Astrocyte (in vitro differentiated cells and primary cell): ENCODE measurements at places on chromosomes 12 and 14. TPM values are rescaled to one million over a fixed set of nuclear protein-coding genes. Genes with fewer than 3 reads are reported as not detected.
A peak's percentile ranks its signal among the peaks of the same experiment; 100 is the strongest.

Gene TMEM229B
- 1.3 and 1.8 TPM in 2 replicates for total RNA-seq

Gene RAB5B
- 110 and 127 TPM in 2 replicates for total RNA-seq

DNA sequence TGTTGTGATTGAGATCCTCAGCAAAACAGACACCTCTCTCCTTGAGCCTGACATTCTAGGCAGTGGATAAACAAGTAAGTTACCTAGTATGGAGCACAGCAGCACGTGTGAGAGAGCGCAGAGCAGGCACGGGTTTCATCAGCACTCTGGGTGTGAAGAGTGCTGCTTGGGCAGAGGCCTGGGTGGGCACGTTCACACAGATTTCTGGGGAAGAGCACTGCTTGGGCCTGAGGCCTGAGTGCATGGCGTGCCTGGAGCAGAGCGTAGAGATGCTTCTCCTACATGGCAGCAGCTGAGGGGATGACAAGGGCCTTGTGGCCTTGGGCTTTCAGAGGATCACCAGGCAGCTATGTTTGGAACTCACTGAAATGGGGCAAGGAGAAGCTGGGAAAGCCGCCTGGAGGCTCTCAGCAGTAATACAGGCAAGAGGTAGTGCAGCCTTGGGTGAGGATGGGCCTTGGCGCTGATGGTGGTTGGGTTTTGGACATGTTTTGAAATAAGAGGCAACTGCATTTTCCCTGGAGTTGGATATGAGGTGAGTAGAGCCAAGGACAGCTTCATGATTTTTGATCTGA, 17.6 kb downstream of the CKB start:
- no peak for DNase-seq

Gene DHH
- 0.05 and 0.16 TPM in 2 replicates for total RNA-seq

DNA sequence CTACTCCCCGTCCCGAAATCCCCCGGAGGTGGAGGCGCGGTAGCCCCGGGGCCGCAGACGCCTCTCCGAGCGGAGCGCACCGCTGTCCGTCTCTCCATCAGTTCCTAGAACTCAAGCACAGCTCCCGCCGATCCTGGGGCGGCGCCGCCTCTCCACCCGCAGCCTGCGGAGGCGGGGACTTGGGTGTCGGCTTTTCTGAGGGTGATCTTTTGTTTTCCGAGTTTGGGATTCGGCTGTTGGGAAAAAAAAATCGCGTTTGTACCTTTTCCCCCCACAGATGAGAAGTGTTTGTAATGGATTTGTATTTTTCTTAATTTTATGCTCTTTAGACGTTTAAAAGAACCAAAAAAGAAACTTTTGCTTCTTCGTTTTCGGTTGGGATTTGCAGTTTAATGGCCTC, 26.6 kb downstream of the LRCOL1 start:
- DNase-seq: no peak

GRCh38 chr12:98456041-98456440, 59.3 kb upstream of the TMPO start:
- no peak for DNase-seq

Gene LRCOL1
- not detected in 2 replicates for total RNA-seq

GRCh38 chr12:42933461-42934081, 344.0 kb upstream of the PRICKLE1 start:
- DNase-seq: peak; percentile 34

Gene SERPINA9
- total RNA-seq: 0.22 TPM in 1 of 2 replicates, not detected in the other

GRCh38 chr12:21434699-21435098, 2.8 kb upstream of the PYROXD1 start:
- DNase-seq: no peak

- DNase-seq: peak; percentile 76
Observed at GRCh38 chr12:75315518-75315917, 14.6 kb downstream of the CAPS2 start.

DNA sequence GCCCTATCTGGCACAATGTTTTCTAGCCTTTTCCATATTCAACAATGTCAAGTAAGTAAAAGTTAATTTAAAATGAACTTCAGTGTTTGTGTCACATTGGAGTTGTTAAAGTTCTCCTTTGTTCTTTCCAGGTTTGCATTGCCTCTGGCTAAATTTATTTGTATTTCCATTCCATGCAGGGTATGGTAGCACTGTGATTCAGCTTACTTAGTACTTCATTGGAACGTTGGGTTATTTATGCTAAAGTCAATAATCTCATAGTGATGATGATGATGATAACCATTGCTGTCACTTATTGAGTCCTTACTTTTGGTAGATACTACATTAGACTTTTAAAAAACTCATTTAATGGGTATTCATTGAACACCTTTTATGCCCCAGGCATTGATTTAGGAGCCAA, 286.9 kb downstream of the RAD51B start:
- DNase-seq: no peak

Gene MGP
- total RNA-seq: not detected in 2 replicates

GRCh38 chr14:89977668-89978067, 21.9 kb downstream of the TDP1 start:
- no peak for DNase-seq

Gene MSRB3
- total RNA-seq: 73.0 and 79.0 TPM in 2 replicates

Gene NPAS3
- 2.2 and 2.6 TPM in 2 replicates for total RNA-seq

Gene MARCHF9
- 11.3 and 13.0 TPM in 2 replicates for total RNA-seq

Gene BTBD7
- 48.1 and 53.2 TPM in 2 replicates for total RNA-seq

GRCh38 chr12:39617887-39618286, 1.7 kb downstream of the ABCD2 start:
- DNase-seq: no peak

- DNase-seq: no peak
Observed at GRCh38 chr14:24701062-24701461, 67.1 kb upstream of the GZMB start.

Gene KRT75
- total RNA-seq: not detected in 2 replicates

GRCh38 chr14:83838226-83838625, 1691.7 kb upstream of the FLRT2 start:
- no peak for DNase-seq

- no peak for DNase-seq
Observed at GRCh38 chr12:119809023-119809422, 68.1 kb downstream of the CIT start.

DNA sequence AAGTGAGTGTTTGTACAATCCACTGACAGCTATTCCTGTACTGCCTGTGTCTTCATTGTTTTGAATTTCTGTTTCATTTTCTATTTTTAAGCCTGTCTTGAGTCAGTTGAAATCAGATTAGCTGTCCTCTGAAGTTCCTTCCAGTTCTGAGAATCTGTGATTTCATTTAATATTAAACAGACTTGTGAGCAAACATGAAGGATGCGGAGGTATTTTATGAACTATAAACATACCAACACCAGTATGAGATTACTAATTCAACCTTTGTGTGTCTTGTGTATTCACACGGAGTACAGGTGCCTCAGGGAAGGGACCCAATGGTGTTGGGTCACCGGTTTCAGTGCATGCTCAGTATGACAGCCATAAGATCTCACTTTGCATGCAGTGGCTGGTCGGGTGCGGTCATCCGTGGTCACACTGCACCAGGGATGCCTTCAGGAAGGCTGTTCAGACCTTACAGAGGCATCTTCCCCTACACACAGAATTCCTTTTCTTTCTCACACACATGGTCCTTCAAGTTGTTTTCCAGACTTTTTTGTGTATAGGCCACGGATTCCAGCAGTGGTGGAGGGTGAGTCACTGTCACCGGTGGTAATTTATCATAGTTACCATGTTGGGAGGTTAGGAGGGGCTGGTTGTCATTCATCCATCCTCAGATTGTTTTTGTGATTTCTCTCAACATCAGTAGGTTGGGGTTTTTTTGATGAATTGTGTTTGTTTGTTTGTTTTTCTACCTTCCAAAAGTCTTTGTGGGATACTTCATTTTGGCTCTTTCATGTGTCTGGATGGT, 103.0 kb upstream of the SFSWAP start:
- DNase-seq: no peak

GRCh38 chr12:24366514-24366913, 417.0 kb upstream of the SOX5 start:
- no peak for DNase-seq

GRCh38 chr12:117671734-117672133, 297.1 kb downstream of the KSR2 start:
- DNase-seq: no peak

- DNase-seq: peak; percentile 98
Observed at GRCh38 chr14:90409209-90409730, 12.4 kb downstream of the CALM1 start.

Gene TAS2R8
- total RNA-seq: not detected in 2 replicates

DNA sequence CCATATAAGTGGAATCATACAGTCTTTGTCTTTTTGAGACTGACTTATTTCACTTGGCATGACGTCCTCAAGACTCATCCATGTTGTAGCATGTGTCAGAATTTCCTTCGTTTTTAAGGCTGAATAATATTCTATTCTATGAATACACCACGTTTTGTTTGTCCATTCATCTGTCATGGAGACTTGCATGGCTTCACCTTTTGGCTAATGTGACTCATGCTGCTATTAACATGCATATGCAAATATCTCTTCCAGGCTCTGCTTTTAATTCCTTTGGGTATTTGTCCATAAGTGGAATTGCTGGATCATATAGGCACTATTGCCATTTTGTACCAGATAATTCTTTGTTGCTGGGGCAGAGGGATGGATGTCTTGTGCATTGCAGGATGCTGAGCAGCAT, 19.6 kb upstream of the WSCD2 start:
- no peak for DNase-seq

- peak; percentile 47 for DNase-seq
Observed at GRCh38 chr14:72503696-72504368, 390.1 kb downstream of the DPF3 start.

- DNase-seq: peak; percentile 33
Observed at GRCh38 chr12:90064852-90065801, 356.5 kb upstream of the ATP2B1 start.

DNA sequence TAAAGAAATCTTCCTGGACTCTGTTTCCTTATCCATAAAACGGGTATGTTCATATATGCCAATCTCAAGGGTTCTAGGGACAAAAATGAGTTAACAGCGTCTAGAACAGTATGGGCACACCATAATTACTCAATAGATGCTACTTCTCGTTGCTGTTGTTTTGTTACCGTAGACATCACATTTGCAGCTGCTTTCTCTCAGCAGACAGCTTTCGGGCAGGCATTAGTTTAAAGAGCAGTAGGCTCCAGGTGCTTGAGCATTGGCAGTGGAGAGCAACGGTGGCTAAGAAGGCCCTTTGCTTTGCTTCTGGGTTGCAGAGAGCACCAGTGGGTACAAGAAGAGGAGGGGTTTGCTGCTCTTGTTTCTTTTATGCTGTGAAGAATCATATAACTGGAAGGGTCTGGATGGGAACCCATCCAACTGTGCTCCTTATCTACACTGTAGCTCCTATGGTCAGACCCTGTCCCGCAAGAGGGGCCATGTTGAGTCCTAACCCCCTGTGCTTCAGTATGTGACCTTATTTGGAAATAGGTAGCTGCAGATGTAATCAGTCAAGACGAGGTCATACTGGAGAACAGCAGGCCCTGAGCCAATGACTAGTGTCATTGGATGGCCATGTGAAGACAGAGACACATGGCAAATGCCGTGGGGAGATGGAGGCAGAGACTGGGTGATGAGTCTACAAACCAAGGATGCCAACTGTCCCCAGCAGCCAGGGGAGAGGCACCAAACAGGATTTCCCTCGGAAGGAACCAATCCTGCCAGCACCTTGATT, 120.0 kb downstream of the RBM19 start:
- DNase-seq: no peak
